ENCODE measurements at places on chromosomes 1 and 21.

DNA sequence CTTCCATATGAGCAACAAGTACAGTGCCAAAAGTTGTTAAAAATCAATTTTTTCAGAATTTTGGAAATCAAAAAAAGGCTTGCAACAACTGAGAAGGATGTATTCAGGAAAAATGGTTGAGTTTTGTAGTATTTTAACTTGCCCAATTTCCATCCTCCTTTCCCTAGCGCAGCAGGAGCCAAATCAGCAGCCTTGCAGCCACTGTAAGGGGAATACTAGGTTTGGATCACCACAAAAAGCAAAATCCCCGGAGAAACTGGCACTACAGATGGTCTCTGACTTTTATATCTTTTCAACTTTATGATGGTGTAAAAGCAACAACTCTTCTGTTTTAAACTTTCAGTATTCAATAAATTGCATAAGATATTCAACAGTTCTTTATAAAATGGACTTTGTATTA, 17.9 kb downstream of the DBT start:
- no peak for DNase-seq

- DNase-seq = peak; percentile 55
Observed at GRCh38 chr1:3702990-3703728, 49.1 kb upstream of the CCDC27 start.

DNA sequence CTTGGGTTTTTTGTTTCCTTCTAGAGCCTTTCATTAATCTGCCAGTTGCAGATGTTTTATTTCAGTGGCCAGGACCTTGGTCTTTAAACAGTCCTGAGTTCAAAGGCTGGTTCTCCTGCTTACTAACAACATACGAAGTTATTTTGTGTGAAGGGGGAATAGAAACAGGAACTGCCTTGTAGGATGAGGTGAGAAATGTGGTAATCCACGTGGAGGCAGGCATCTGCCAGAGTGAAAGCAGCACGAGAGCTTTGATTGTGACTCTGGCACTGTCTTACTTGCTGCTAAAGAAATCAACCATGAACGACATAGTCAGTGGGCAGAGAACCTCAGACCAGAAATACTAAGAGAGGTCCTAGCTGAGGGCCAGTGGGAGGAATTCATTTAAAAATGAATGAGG, 30.4 kb downstream of the TMEM63A start:
- DNase-seq = no peak

DNA sequence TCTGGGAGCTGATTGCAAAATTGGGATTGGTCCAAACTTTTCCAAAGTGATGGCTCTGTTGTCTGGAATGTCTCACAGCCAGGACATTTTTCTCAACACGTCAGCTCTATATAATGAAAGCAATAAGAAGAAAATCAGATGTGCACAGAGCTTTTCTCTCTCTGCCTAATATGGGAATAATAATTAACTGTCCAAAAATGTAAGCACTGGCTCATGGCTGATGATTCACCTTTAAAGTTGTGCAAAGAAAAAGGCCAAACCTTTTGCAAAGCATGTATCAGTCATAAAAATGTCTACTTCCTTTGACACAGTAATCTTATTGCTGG, 30.4 kb downstream of the ZNF281 start:
- DNase-seq = peak; percentile 98

- peak; percentile 84 for DNase-seq
Observed at GRCh38 chr1:58818075-58818474, 34.2 kb upstream of the JUN start.

GRCh38 chr21:33244082-33244778, 14.5 kb downstream of the IFNAR2 start:
- DNase-seq = no peak
